ENCODE measurements at places on chromosomes 3 and 15.

DNA sequence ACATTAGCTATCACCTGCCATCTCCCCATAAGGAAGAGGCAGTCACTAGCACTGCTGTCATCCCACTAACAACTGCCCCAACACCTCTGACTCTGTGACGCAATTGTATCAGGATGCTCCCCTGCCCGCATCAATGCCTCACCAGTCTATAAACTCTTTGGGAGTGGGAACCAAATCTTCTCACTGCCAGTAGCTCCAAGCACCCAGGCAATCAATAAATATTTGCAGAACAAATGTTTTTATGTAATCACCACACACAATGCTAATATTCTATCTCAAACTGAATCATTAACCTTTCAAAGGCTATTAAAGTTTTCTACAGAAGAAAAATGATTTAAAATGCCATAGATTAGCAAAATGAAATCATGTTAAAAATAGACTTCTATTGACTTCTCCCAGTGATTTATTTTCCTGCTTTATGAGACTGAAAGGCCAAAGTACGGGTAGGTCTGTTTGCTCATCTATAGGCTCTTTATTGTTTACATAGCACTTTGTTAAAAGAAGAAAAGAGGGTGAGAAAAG is 131.3 kb downstream of the PLD1 start:
- no peak for DNase-seq

GRCh38 chr15:75823860-75824613 is 19.2 kb upstream of the UBE2Q2 start:
- no peak for DNase-seq

GRCh38 chr3:111684640-111685039 is 89.5 kb upstream of the ZBED2 start:
- DNase-seq = no peak

- DNase-seq = no peak
Measured at GRCh38 chr3:158908187-158908734, 106.4 kb downstream of the MFSD1 start.

DNA sequence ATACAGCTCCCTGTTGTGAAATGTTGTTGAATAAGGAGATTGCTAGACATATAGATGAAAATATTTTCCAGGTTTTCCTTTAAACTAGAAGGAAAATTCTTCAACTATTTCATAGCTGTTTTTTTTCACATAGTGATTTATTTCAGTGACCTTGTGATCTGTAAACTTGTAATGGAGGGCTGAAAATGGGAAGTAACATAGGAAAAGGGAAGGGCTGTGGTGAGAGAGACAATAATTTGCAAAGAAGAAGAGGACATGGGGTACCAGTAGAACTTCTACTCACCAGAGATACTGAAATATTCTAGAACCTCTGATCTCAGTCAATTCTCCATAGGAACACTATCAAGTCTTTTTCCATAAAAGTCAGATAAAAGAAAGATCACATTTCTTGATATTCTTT is 60.4 kb downstream of the PLS1 start:
- no peak for DNase-seq

Data from activated CD4-positive, alpha-beta T cell treated with anti-CD3 and anti-CD28 coated beads for 4 hours (primary cell).